ENCODE measurements at places on chromosomes 3 and 15.

DNA sequence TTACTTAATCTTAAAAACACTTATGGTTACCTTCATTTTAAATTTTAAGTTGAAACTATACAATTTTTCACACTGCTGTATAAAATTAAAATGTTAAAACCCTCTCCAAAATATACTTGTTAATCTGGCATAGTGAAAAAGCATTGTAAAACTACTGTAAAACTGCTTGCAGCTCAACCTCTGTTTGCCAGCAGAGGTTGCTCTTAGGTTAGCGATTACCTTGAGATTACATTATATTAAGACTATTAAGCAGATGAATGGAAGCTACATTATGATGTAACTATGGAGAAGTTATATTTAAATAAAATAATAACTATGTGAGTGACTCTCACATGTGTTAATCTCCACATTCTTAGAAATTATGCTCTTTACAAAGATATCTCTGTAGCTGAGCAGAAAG lies 143.6 kb upstream of the SLITRK3 start:
- DNase-seq = no peak

DNA sequence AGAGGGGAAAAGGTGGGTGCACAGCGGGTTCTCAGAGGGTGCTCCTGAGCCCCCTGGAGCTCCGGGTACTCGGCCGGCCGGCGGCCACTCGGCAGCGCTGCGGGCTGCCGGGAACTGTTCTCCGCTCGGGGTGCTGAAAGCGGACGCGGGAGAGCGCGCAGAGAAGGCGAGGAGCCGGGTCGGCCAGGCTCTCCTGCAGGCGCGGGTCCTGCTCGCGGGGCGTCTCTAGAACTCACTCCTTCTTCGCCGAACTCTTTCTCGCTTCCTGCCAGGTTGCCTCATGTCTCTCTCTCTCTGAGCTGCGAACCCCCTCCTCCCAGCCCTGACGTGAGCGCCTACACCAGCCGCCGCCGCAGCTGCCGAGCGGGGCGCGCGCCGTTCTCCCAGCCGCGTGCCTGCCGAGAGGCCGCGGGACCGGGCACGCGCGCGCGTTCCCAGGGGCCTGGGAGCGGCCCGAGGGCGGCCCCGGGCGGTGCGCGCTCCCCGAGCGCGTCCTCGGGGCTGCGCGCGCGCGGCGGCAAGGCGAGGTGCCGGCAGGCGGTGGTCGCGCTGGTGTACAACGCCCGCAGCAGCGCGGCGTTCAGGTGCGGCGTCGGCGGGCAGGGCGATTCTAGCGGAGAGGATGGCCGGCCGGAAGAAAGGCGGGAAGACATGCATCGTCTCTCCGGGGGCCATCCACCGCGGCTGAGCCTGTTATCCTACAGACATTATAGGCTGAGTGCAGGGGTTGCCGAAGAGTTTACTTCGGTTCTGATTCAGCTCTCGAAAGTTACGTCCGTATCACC lies at the start of gene PEX5L:
Gene PEX5L (minus strand): TSS at position 267 of the 785 bp plus-strand sequence. CDS start 338 bp downstream, outside the sequence.
- DNase-seq = no peak

GRCh38 chr15:59160880-59161593 lies 45.6 kb upstream of the LDHAL6B start:
- no peak for DNase-seq

DNA sequence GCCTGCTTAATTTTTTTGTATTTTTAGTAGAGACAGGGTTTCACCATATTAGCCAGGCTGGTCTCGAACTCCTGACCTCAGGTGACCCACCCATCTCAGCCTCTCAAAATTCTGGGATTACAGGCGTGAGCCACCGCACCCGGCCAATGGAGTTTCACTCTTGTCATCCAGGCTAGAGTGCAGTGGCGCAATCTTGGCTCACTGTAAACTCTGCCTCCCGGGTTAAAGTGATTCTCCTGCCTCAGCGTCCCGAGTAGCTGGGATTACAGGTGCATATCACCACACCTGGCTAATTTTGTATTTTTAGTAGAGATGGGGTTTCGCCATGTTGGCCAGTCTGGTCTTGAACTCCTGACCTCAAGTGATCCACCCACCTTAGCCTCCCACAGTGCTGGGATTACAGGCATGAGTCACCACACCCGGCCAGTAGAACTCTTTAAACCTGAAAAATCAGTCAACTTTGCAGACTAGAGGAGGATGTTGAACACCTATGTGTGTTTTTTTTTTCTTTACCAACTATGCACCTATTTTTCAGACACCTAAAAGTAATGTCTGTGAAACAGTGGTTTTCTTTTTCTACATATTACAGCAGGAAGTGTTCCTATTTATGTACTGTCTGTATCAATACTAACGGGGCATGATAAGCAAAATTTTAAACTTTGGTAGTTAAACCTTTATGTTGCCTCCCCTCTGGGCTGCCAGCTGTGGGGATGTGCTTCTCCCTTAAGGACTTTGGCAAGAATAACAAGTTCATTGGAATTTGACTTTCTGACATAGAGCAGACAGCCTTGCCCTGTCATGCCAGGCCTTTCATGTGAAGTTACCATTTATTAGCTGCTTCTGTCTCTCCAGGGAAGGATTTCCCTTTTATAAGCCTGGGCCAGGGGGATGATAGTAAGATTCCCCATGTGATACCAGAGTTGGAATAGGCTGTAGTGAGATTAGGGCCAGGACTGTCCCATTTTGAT lies 8.1 kb downstream of the ARIH2 start:
- no peak for DNase-seq

DNA sequence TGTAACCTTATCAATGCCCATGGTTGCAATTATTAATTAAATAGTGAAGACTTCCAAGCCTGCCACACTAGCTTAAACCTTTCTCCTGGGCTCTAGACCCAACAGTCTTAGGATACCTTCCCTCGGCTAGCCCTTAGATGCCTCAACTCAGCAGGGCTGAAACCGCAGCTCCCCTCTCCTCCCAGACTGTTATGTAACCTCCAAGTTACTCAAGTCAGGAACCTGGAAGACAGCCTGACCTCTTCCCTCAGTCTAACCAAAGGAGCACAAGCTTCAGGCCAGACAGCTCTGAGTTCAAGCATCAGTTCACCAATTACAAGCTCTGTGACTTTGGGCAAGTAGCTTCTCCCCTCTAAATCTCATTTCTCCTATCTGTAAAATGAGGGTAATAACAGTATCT lies 70.5 kb upstream of the HACD2 start:
- no peak for DNase-seq

Data from activated naive CD4-positive, alpha-beta T cell (primary cell).